GM13977 (cell line): ENCODE measurements at places on chromosomes 2 and 18.

DNA sequence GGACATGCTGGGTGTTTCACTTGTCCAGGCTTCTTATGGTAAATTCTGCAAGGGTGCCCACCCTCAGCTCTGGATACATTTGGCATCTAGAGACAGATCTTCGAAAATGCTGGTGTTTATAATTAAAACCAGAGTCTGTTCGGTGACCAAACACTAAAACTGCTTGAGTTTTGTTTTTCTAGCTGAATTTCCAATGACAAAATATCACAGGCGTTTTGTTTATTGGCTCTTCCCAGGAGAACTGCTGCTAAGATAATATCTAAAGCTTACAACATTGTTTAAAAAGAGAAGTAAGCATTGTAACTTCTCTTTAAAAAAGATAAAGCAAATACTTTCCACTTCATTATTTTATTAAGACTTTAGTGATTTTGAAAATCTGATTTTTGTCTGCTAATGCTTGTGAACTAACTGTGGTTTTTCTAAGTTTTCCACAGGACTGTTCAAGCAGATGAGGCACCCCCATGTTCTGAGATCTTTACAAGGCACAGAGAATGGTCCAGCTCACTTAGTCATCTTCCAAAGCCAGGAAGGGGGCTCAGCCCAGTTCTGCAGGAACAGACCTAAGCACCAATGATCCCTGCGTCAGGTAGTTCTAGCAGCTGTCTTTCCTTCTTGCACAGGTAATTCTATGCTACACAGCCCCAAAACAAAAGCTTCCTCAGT is 94.8 kb upstream of the LTBP1 start:
- no peak for DNase-seq

GRCh38 chr2:225471482-225471881 is 72.0 kb downstream of the NYAP2 start:
- DNase-seq: no peak

DNA sequence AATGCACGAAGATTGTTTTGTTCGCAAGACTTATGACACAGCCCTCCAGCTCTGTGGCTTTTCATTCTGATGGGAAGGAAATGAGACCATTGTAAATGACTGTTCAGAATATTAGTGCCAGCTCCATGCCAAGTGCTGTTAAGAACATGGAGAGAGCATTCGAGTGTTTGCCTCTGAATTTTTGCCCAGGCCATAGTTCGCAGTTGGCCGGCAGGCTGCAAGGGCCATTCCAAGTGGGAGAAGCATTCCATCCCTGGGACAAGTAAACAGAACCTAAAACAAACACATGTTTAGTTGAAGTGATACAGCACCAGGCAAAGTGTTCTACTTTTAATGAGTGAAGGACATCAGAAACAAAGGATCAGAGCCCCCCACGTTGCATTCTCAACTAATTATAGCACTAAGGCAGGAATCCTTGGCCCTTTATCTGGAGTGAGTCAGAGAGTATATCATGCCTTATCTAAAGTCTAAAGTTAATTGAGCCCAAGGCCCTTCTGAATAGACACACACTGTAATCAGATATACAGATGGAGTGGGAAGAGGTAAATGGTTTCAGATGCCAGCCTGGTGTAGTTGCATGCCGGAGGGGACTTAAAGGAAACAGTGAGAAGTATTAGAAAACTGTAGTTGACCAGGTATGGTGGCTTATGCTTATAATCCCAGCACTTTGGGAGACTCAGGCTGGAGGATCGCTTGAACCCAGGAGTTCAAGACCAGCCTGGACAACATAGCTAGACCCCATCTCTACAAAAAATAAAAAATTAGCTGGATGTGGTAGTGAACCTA is 53.3 kb downstream of the NEDD4L start:
- no peak for DNase-seq

DNA sequence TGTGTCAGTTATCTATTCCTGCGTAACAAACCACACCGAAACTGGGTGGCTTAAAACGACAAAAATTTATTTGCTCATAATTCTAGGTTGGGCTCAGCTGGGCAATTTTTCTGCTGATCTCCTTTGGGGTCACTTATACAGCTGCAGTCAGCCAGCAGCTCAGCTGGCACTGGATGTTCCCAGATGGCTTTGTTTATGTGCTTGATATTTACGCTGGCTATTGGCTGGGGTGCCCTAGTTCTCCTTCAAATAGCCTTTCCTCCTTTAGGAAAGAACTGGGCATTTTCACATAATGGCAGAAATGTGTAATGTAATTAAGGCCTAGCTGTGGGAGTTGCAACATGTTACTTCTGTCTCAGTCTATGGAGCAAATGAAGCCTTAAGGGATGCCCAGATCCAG is 142.2 kb downstream of the B3GNT2 start:
- DNase-seq: no peak

GRCh38 chr2:37819186-37819585 is 105.9 kb upstream of the RMDN2 start:
- no peak for DNase-seq

GRCh38 chr2:28424799-28425463 is 32.3 kb downstream of the FOSL2 start:
- DNase-seq: no peak

DNA sequence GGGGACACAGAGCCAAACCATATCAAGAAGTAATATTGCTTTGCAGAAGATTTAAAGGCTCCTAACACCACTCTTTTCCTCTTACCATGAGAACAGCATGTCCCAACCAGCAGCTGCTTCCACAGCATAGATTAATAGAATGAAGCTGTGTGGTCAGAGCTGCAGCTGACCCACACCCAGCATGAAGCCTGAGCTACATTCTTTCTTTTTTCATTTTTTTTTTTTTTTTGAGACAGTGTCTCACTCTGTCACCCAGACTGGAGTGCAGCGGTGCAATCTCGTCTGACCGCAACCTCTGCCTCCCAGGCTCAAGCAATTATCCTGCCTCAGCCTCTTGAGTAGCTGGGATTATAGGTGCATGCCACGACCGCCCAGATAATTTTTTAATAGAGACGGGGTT is 289.8 kb downstream of the RAD51AP2 start:
- no peak for DNase-seq

GRCh38 chr2:95272781-95273180 is 1.5 kb upstream of the PROM2 start:
- DNase-seq: no peak

DNA sequence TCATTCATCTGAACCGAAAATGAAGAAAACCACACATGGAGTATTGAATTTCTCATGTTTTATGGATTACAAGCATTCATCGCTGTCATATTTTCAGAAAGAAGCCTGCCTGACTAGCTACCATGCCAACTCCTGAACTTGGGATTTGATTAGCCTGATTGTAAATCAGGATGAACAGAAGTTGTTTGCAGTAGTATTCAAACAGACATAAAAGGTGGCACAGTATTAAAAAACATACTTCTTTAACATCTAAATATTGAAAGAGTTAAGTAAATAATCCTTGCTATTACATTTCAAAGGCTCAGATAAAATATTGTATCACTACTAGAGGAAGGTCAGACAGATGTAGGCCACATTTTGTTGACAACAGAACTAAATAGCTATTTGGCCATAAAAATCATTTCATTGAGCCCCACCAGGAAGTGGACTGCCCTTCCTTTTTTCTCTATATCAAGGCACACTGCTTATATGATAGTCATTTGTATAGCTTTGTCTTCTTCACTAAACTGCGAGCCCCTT is 21.6 kb downstream of the SLC38A11 start:
- no peak for DNase-seq

GRCh38 chr2:230172852-230173251 is 46.9 kb downstream of the SP110 start:
- DNase-seq: no peak

GRCh38 chr2:224524657-224525056 is 60.5 kb downstream of the CUL3 start:
- no peak for DNase-seq
